ENCODE measurements at places on chromosomes 2 and 18.

DNA sequence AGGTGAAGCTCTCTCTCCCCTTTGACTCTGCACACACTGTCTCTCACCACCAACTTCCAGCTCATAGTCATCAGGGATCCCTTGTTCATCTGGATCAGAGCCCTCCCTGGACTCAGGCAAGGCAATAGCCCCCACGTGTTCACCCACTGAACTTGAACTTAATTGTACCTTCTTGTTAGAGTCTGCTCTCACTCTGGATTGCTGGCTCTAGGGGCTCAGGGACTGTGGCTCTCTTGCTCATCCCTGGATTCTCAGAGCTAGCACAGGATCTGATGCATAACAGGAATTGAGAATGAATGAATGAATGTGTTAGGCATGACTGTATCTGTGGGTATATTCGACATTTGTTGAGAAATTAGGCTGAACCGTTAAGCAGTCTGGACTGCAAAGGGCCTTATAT, 16.7 kb upstream of the ASAP2 start:
- DNase-seq: peak; percentile 41

- DNase-seq: no peak
Observed at GRCh38 chr18:50750546-50750945, 69.3 kb downstream of the MRO start.

- DNase-seq: no peak
Observed at GRCh38 chr18:6015364-6015763, 120.0 kb upstream of the TMEM200C start.

DNA sequence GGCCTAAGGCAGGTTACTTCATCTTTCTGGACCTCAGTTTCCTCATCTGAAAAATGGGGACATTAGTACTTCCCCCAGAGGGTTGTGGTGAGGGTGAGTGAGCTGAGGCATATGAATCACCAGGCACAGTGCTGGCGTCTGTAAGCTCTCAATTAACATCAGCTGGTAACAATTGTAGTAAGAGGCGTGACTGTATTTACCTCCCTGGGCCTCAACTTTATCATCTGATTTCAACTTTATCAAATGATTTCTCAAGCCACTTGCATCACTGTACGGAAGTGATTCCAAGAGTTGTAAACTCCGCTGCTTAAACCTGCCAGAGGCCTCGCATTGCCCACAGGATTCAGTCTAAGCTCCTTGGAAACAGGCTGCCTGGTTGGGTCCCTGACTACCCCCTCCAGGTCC, 53.6 kb upstream of the PKDCC start:
- peak; percentile 94 for DNase-seq

- DNase-seq: no peak
Observed at GRCh38 chr2:205585449-205586383, 96.6 kb upstream of the NRP2 start.

DNA sequence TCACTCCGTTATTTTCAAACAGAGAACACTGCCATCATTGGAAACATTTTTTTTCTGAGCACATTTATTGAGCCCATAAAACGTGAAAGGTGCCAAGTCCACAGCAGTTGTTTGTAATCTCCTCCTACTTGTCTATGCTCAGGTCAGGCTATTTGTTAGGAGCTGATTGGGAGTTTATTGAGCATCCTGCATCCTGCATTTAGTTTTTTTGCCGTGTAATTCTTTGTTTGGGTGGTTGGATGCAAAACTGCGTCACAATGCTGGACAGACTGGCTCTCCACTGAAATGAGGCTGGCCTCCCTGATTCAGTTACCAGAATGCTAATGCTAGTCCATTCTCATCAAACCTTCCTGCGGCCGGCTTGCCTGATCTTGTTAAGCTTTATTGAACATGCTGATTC, 71.4 kb downstream of the RAPGEF4 start:
- no peak for DNase-seq

- no peak for DNase-seq
Observed at GRCh38 chr2:6308986-6309385, 556.7 kb downstream of the CMPK2 start.

GRCh38 chr2:172510088-172510487, 45.8 kb upstream of the PDK1 start:
- no peak for DNase-seq

DNA sequence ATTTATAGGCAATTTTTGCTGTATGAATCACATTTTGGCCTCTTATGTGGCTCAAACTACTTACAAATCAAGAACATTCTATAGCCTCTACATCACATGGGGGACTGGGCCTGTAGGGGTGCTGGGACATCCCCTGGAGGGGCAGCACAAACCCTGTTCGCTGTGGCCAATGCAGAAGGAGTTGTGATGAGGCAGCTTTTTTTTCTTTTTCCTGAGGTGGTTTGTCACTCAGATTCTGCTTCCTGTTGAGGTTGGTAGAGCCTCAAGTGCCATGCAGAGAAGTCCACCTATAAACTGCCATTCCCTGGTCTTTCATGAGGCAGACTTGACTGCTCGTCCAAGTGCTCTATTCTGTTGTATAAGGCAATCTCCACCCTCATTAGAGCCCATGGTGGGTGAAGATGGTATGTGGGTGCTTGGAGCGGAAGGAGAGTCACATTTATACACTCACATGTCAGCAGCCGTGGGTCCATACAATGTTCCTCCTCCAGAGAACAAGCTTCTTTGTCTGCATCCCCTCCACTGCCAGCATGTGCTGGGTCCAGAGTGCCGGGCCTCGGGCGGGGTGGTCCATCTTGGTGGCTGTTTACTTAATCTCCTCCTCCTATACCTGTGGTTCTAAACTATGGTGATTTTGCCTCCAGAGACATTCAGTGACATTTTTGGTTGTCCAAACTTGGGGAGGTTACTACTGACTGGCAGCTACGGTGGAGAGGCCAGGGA, 120.3 kb downstream of the ACOXL start:
- DNase-seq: no peak

DNA sequence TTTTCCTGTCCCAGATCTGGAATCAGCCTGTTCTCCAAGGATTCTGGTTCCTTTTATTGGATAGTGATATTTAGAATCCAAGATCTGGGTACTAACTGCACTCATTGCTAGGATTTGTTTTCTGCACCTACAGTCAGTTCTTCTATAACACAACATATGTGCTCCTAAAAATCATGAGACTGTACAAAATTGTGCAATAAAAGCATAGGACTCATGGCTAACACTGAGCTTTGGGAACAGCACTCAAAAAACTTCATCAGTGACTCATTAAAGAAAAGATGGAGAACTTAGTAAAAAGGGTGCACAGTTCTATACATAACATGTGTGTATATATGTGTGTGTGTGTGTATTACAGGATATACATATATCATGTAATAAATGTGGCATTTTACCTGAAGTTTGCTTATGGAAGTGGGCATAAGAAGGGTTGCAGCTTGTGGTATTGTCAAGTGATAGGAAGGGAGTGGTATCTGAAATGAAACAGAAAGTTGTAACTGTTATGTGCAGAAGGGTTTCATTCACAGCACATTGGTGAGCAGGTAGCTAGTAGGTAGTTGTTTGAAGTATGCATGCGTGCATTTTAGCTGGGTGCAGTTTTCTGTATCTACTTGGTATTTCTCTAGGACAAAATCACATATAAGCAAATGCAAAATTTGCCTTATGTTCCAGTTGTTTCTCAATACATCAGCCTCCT, 5.9 kb upstream of the SCYGR2 start:
- peak; percentile 28 for DNase-seq

DNA sequence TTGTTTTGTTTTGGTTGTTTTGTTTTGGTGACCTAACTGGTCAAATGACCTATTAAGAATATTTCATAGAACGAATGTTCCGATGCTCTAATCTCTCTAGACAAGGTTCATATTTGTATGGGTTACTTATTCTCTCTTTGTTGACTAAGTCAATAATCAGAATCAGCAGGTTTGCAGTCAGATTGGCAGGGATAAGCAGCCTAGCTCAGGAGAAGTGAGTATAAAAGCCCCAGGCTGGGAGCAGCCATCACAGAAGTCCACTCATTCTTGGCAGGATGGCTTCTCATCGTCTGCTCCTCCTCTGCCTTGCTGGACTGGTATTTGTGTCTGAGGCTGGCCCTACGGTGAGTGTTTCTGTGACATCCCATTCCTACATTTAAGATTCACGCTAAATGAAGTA, at the start of gene TTR:
Gene TTR, plus strand, starts transcription at position 250 of the 400 bp plus-strand sequence. Its CDS starts 26 bp downstream, at position 276.
- no peak for DNase-seq

DNA sequence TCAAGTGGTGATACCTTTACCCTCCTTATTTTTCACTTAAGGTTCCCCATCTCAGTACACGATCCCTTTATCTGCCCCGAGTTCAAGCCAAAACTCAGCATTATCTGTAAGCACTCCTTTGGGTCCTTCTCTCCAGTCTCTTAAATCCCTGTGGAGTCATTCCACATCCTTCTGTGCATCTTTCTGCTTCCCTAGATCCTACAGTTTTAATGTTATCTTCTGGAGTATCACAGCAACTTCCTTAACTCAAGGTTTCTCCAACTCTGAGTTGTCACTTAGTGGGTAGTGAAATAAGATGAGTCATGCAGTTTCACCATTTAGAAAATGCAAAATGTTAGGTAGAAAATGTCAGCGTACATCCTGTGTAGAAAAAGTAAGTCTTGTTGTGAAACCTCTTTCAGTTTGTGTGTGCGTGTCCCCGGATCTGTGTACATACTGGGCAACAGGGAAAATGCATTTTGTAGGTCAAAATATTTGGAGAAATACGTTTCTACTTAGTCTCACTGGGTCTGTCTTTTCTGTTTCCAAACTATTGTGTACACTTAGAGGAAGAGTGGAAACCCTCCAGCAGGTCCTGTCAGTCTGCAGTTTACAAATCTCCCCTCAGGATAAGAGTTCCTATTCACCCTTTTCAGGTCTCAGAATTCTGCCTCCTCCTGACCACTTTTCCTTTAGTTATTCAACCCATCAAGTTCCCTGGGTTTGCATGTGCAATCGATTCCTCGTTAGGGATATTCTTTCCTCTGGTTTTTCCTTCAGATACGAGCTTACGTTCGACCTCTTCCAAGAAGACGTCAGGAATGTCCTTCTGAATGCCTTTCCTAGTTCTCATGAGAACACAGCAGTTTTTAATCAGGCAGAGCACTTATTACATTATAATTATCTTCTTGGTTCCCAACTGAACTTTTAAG, 154.8 kb downstream of the TGIF1 start:
- DNase-seq: peak; percentile 97
